T-cell (primary cell): ENCODE measurements at places on chromosomes 6 and 20. TPM values are rescaled to one million over a fixed set of nuclear protein-coding genes. Genes with fewer than 3 reads are reported as not detected.

Gene CCN6
- not detected for total RNA-seq

Gene BMP2
- total RNA-seq = not detected

Gene TRIM38
- total RNA-seq = 26.3 TPM

Gene SGK2
- total RNA-seq = 2.0 TPM

Gene POLR3F
- 7.8 TPM for total RNA-seq

Gene JPH2
- total RNA-seq = 0.09 TPM

Gene TREM2
- total RNA-seq = not detected

Gene TPBG
- 0.32 TPM for total RNA-seq

Gene MYLK2
- total RNA-seq = not detected

Gene SOBP
- 0.47 TPM for total RNA-seq

Gene SLC22A2
- total RNA-seq = not detected

Gene PFDN4
- 14.9 TPM for total RNA-seq

Gene NELFCD
- total RNA-seq = 80.2 TPM

Gene CLDN20
- total RNA-seq = not detected

Gene TRIM15
- total RNA-seq = not detected

Gene LRFN2
- total RNA-seq = 1.5 TPM

Gene RBM24
- total RNA-seq = 0.19 TPM

Gene FABP7
- total RNA-seq = not detected

Gene DSP
- 0.95 TPM for total RNA-seq

Gene LRRC1
- total RNA-seq = 2.8 TPM

Gene RBM12
- 113 TPM for total RNA-seq

Gene TRIM31
- 0.44 TPM for total RNA-seq

Gene GJA10
- total RNA-seq = not detected

Gene CST2
- not detected for total RNA-seq

Gene TAGAP
- total RNA-seq = 119 TPM

Gene ESF1
- total RNA-seq = 9.4 TPM

Gene ZBTB2
- 28.3 TPM for total RNA-seq

Gene GHRH
- not detected for total RNA-seq

Gene FERMT1
- not detected for total RNA-seq

Gene PCSK2
- not detected for total RNA-seq

Gene HLA-DPA1
- total RNA-seq = 46.0 TPM

Gene GABRR1
- not detected for total RNA-seq

Gene COL11A2
- 1.5 TPM for total RNA-seq

Gene C20orf202
- total RNA-seq = 0.37 TPM

Gene CLPSL2
- not detected for total RNA-seq

Gene SPATS1
- total RNA-seq = not detected

Gene TRIM10
- not detected for total RNA-seq

Gene ABHD16B
- total RNA-seq = not detected

Gene ARFGEF3
- total RNA-seq = 0.10 TPM

Gene BACH2
- 196 TPM for total RNA-seq

Gene ATAT1
- total RNA-seq = 11.8 TPM

Gene PRRT1
- total RNA-seq = 2.0 TPM

Gene OVOL2
- total RNA-seq = not detected

Gene CGAS
- 10.8 TPM for total RNA-seq

Gene STMND1
- not detected for total RNA-seq

Gene ARG1
- total RNA-seq = not detected

Gene ASIP
- total RNA-seq = not detected

Gene RGS17
- total RNA-seq = not detected

Gene UBR2
- total RNA-seq = 41.1 TPM

Gene HBS1L
- total RNA-seq = 69.7 TPM

Gene SCUBE3
- not detected for total RNA-seq

Gene STX11
- total RNA-seq = 8.8 TPM

Gene KCNK17
- not detected for total RNA-seq

Gene ZNF165
- total RNA-seq = 1.4 TPM
